ENCODE measurements at places on chromosomes 1 and 21. TPM values are rescaled to one million over a fixed set of nuclear protein-coding genes. Genes with fewer than 3 reads are reported as not detected.

DNA sequence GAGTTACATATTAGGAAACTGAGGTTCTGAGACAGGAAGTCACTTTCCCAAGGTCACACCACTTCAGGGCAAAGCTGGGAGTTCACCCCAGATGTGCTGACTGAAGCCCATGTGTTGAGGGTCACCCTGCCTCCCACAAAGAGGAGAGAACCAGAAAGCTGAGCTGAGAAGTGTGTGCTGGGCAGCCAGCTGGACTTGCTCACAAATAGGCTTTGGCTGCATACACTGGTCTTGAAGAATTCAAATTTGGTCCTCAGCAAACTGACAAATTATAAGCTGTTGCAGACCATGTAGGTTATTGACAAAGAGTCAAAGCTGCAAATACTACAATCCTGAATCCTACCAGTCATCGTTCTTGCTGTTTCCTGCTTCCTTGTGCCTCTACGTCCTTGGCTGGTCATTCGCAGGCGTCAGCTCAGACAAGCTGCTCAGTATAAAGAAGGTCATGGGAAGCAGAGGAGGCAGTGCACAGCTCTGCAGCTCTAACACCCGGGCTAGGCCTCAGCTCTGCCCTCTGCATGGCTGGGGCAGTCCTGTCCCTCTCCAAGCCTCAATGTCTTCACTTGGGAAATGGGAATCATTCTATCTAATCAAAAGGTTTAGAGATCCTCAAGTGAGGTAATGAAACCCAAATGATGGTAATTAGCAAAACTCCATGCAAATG, 40.0 kb downstream of the CDCP2 start:
- DNase-seq, result no peak
- no peaks in the 10 kb centered on the region for H3K36me3 ChIP-seq
- no peak overlapping the region for H3K27ac ChIP-seq
- H3K27me3 ChIP-seq, result no peaks in the 10 kb centered on the region
- H3K4me3 ChIP-seq, result no peak overlapping the region

- no peaks in the 10 kb centered on the region for H3K4me1 ChIP-seq
- no peak overlapping the region for H3K4me3 ChIP-seq
- no peak overlapping the region for H3K27ac ChIP-seq
- no peak for DNase-seq
These were observed 25.6 kb upstream of the CTH start for GRCh38 chr1:70385477-70385876.

The ANGPTL3 gene
- total RNA-seq, result not detected

DNA sequence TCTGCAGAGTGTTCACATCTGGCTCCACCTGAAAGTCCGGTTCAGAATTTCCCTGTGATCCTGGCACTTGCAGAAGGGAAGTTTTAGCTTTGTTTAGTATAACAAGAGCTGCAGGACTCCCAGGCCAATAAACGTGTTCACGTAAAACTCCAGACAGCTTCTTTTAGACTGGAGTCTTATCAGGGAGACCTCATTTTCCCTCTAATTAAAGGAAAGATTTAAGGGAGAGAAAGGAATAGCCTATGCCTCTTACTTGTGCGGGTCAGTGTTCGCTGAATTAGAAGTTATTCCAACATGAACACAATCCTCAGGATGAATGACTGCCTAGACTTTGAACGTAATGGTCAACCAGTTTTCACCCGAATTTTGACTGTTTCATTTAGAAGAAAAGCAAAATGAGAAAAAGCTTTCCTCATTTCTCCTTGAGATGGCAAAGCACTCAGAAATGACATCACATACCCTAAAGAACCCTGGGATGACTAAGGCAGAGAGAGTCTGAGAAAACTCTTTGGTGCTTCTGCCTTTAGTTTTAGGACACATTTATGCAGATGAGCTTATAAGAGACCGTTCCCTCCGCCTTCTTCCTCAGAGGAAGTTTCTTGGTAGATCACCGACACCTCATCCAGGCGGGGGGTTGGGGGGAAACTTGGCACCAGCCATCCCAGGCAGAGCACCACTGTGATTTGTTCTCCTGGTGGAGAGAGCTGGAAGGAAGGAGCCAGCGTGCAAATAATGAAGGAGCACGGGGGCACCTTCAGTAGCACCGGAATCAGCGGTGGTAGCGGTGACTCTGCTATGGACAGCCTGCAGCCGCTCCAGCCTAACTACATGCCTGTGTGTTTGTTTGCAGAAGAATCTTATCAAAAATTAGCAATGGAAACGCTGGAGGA, 202.1 kb upstream of the SGIP1 start:
- H3K4me3 ChIP-seq, result peak overlapping the region; percentile 79
- H3K4me1 ChIP-seq, result peaks cover 53% of the 10 kb centered on the region
- peak; percentile 41 for DNase-seq
- no peaks in the 10 kb centered on the region for H3K27me3 ChIP-seq
- peak overlapping the region; percentile 85 for H3K27ac ChIP-seq

The KRTAP12-2 gene
- total RNA-seq, result not detected

GRCh38 chr1:167472752-167473521, 45.4 kb downstream of the CD247 start:
- DNase-seq, result peak; percentile 47
- no peak overlapping the region for H3K4me3 ChIP-seq
- peak overlapping the region; percentile 48 for H3K27ac ChIP-seq
- H3K27me3 ChIP-seq, result no peaks in the 10 kb centered on the region

- peaks cover 51% of the 10 kb centered on the region for H3K4me1 ChIP-seq
- no peak overlapping the region for H3K4me3 ChIP-seq
- H3K27ac ChIP-seq, result no peak overlapping the region
- no peaks in the 10 kb centered on the region for H3K27me3 ChIP-seq
- H3K36me3 ChIP-seq, result peaks cover 13% of the 10 kb centered on the region
These were observed 15.4 kb downstream of the LMNA start for GRCh38 chr1:156129687-156130577.

DNA sequence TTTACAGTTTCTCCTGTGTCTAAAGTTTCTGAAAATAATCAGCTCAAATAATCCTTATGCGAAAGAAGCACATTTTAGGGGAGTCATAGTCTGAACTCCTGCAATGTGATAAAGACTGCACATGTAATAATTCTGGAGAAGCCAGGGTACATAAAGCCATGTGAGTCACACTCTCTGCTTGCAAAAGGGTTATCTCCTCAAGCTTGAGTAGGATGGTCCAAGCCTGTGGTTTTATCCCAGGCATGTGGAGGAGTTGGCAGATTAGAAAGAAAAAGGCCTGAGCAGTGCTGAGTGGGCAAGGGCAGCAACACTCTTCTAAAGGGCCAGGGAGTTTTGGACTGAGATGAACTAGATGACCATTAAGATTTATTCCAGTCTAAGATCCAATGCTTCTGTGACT, 220.4 kb downstream of the RHOU start:
- H3K4me1 ChIP-seq, result peaks cover 8% of the 10 kb centered on the region
- H3K27me3 ChIP-seq, result no peaks in the 10 kb centered on the region
- H3K27ac ChIP-seq, result no peak overlapping the region

GRCh38 chr1:43008115-43009060, 49.7 kb upstream of the SLC2A1 start:
- no peaks in the 10 kb centered on the region for H3K27me3 ChIP-seq
- H3K4me1 ChIP-seq, result peaks cover 4% of the 10 kb centered on the region
- H3K36me3 ChIP-seq, result no peaks in the 10 kb centered on the region
- no peak for DNase-seq

- no peak overlapping the region for H3K4me3 ChIP-seq
- H3K27me3 ChIP-seq, result no peaks in the 10 kb centered on the region
These were observed 210.9 kb downstream of the TGFB2 start for GRCh38 chr1:218556016-218556415.

DNA sequence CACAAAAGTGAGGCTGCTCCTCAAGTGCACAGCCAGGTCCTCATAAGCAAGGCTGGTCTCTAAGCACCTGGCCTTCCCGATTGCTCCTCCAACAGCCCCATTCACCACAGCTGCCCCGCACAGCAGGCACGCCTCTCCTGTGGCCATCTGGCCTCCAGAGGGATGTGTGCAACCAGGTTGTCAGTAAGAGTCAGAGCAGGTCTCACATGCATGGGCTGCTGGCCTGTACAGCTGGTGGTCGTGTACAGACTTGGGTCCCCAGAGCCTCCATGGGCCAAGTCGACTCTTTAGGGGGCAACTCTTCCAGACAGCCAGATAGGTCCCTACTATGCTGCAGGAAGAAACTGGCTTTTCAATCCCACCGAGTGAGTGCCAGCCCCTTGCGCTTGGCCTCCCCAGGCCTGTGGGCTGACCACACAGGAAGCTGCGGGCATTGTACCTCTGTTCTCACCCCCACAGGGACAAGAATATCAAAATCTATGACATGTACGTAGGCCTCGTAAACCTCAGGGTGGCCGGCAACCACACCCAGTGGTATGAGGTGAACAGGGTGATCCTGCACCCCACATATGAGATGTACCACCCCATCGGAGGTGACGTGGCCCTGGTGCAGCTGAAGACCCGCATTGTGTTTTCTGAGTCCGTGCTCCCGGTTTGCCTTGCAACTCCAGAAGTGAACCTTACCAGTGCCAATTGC, 1.4 kb downstream of the PRSS38 start:
- H3K4me3 ChIP-seq, result no peak overlapping the region
- H3K36me3 ChIP-seq, result no peaks in the 10 kb centered on the region
- H3K4me1 ChIP-seq, result no peaks in the 10 kb centered on the region
- no peak overlapping the region for H3K27ac ChIP-seq

The CLCC1 gene
- total RNA-seq, result 29.7 TPM

- no peaks in the 10 kb centered on the region for H3K36me3 ChIP-seq
- no peak overlapping the region for H3K27ac ChIP-seq
- no peaks in the 10 kb centered on the region for H3K27me3 ChIP-seq
- H3K4me1 ChIP-seq, result no peaks in the 10 kb centered on the region
- DNase-seq, result no peak
These were observed 516.3 kb upstream of the BEND5 start for GRCh38 chr1:49293016-49293415.

DNA sequence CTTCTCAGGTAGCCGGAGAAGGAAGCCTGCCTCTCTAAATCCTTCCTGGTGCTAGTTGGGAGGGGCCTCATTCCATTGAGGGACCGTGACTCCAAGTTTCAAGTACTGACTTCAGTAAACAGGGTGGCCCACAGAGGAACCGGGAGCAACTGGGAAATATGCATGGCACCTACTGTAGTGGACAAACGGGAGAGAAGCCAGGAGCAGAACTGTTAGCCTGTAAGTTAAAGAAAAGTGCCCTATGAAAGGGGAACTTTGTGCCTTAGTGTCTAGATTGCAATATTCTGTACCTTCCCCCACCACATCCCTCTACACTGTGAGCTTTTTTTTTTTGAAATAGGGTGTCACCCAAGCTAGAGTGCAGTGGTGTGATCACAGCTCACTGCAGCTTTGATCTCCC, 33.2 kb upstream of the KANK4 start:
- no peak overlapping the region for H3K4me3 ChIP-seq
- no peaks in the 10 kb centered on the region for H3K27me3 ChIP-seq
- no peaks in the 10 kb centered on the region for H3K36me3 ChIP-seq
- H3K4me1 ChIP-seq, result no peaks in the 10 kb centered on the region

GRCh38 chr1:65751961-65752360, 40.7 kb upstream of the PDE4B start:
- no peak overlapping the region for H3K27ac ChIP-seq
- no peaks in the 10 kb centered on the region for H3K4me1 ChIP-seq
- no peaks in the 10 kb centered on the region for H3K36me3 ChIP-seq
- H3K4me3 ChIP-seq, result no peak overlapping the region
- no peak for DNase-seq
- H3K27me3 ChIP-seq, result no peaks in the 10 kb centered on the region

The SYPL2 gene
- not detected for total RNA-seq

The FAM3B gene
- not detected for total RNA-seq

GRCh38 chr1:221334062-221334461, 407.8 kb downstream of the DUSP10 start:
- H3K4me1 ChIP-seq, result no peaks in the 10 kb centered on the region
- DNase-seq, result no peak
- H3K27ac ChIP-seq, result no peak overlapping the region
- no peaks in the 10 kb centered on the region for H3K27me3 ChIP-seq

DNA sequence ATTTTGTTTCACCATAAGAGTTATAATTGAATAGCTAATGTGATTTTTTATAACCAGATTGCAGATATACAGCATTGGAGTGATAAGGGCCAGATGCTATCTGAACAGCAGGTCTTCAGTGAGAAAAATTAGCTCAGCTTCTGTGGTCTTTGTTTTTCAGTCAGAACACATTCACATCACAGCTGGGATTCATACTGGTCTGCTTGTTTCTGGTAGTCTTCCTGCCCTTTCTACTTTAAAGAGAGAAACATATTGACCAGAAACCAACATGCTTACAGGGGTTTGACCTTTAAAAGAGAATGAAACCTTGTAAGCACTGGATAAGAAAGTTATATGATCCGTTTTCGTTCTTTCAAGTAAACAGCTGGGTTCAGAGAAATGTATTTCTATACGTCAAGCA, 213.7 kb upstream of the TMPRSS15 start:
- no peaks in the 10 kb centered on the region for H3K4me1 ChIP-seq
- H3K27ac ChIP-seq, result no peak overlapping the region
- no peak for DNase-seq
- no peak overlapping the region for H3K4me3 ChIP-seq
- no peaks in the 10 kb centered on the region for H3K36me3 ChIP-seq
- no peaks in the 10 kb centered on the region for H3K27me3 ChIP-seq

GRCh38 chr1:109923946-109924275, 13.3 kb downstream of the CSF1 start:
- H3K27me3 ChIP-seq, result no peaks in the 10 kb centered on the region
- H3K36me3 ChIP-seq, result peaks cover 55% of the 10 kb centered on the region
- no peak overlapping the region for H3K27ac ChIP-seq
- no peak for DNase-seq

GRCh38 chr1:230087028-230087716, 20.1 kb downstream of the GALNT2 start:
- no peak for DNase-seq
- H3K27me3 ChIP-seq, result no peaks in the 10 kb centered on the region
- H3K36me3 ChIP-seq, result peaks cover 5% of the 10 kb centered on the region
- no peak overlapping the region for H3K4me3 ChIP-seq

DNA sequence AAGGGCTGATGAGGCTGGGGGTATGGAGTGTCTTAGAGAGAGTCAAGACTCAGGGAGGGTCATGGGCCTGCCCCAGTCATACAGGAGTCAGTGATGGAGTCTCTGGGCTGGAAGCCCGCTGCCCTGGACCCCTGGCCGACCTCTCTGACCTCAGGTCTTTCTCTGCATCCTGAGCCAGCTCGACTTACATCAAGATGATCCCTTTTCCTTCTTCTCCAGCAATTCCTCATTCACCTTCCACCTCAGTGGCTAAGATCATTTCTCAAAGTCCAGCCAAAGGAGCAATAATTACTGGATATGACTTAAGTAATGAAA, 308.6 kb downstream of the MATN1 start:
- H3K36me3 ChIP-seq, result no peaks in the 10 kb centered on the region
- H3K27ac ChIP-seq, result no peak overlapping the region
- no peaks in the 10 kb centered on the region for H3K27me3 ChIP-seq
- no peaks in the 10 kb centered on the region for H3K4me1 ChIP-seq
